ENCODE measurements at places on chromosomes 6 and 20.
A peak's percentile ranks its signal among the peaks of the same experiment; 100 is the strongest.

DNA sequence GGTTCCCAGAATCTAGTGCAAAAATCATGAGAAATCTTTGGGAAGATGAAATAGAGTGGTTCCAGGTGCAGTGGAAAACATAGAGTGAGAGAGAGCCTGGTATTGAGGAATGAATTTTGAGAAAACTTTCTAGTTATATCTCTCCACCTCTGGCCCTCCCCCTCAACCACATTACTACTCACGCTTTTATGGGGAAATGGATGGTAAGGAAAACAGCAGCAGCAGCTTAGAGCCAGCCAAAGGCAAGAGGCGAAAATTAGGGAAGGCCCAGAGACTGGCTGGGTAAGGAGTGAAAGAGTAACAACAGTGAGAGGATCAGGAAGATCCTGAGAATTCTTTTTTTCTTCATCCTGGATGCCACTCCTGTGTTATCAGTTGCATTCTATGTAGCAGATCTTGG is 187.9 kb upstream of the ECI2 start:
- DNase-seq = no peak

GRCh38 chr20:33312583-33312982 is 29.6 kb downstream of the BPIFB1 start:
- DNase-seq = no peak

- DNase-seq = no peak
These were observed 98.4 kb upstream of the PRSS16 start for GRCh38 chr6:27149150-27149549.

DNA sequence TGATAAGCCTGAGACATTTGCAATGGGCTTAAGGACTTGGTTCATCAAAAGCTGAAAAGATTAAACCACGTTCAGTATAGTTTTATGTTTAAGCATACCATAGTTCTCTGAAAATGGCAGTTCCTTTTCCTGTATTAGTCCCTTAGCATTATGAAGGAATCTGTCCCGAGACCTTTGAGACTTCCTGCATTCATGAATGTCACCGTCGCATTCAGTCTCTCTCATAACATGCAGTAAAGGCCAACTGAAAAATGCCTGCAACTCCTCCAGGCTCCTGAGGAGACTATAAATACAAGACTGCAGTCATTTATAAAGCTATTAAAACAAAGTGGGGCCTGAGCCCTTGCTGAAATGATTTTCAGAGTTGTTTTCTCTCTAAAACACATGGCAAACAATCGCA is 129.1 kb downstream of the SYCP2 start:
- DNase-seq = no peak

DNA sequence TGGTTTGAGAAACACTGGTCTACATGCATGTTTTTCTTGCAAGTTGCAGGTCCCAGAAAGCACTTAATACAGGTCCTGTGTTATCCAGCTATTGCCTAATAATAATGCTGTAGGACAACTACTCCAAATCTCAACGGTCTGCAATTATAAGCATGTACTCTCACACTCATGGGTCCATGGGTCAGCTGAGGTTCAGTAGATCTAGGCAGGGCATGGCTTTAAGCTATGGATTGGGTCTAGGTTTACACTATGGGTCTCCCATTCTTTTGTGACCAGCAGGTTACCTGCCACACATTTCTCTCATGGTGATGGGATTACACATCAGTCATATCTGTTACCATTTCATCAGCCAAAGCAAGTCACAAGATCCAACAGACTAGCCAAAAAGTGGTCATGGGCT is 13.9 kb downstream of the ISM1 start:
- no peak for DNase-seq

GRCh38 chr6:151239603-151240035 is at the start of gene AKAP12:
TSS of gene AKAP12 (plus strand) at chr6:151239967. CDS start at chr6:151240563, 596 bp downstream.
- DNase-seq = no peak

GRCh38 chr6:56637640-56638039 is 5.0 kb downstream of the DST start:
- DNase-seq = no peak

- no peak for DNase-seq
These were observed 154.9 kb upstream of the CARMIL1 start for GRCh38 chr6:25124216-25124715.

- DNase-seq = no peak
These were observed 170.6 kb downstream of the IBTK start for GRCh38 chr6:82076916-82077315.

DNA sequence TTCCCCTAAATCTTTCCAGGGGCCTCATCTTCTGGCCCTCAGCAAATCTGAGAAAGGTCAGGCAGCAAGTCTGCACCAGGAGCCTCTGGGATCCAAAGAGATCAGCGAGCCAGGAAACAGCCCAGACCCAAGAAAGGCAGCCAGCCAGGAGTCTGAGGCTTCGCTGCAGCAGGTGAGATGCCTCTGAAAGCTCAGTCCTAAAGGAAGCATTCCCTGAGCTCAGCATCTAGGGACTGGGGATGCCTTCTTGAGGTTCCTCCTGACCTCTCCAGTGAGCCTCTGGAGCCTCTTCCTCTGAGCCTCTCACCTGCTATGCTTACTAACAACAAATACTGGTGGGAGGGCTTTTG is 118.8 kb upstream of the MAFB start:
- DNase-seq = no peak

- no peak for DNase-seq
These were observed 325.9 kb downstream of the PLCB1 start for GRCh38 chr20:8457978-8458377.

DNA sequence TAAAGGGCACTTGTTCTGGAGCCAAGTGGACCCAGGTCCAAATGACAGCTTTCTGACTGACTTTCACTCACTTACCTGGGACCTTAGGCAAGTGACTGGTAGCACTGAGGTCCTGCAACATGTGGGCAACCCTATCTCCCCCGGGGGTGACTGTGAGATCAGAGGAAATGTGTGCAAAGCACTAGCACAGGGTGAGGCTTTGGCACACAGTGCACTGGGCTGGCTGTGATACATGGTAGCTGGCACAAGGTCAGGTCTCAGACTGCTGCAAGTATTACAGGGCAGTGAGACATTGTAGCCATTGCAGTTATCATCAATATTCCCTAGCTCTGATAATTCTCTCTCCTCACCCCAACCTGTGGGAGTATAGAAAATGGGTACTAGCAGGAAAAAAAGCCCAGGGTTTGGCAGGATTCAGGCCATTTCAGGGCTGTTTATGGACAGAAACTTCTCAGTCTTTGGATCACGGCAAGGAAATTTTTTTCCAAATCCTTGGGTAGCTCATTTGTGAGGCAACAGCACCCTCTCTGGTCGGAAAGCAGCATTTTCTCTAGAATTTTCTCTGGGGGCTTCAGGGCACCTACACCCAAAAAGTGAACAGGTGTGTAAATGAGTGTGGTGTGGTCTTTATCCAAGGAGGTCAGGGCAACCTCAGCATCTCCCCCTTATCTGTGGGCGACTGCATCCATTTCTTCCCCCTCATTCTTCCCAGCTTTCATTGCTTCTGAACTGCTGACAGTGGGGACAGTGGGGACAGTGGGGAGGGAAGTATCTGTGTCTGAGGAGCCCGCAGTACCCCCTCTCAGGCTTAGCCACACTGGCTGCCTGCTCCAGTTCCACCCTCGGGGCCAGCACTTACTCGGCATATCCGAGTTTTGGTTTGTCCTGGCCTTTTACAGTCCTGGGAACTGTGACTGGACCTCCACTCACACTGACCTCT is 148.7 kb upstream of the PHACTR3 start:
- no peak for DNase-seq

GRCh38 chr6:13014504-13015378 is 298.2 kb downstream of the PHACTR1 start:
- no peak for DNase-seq

- no peak for DNase-seq
These were observed 110.7 kb upstream of the SMLR1 start for GRCh38 chr6:130716466-130716865.

GRCh38 chr20:42945234-42945994 is 244.3 kb downstream of the PTPRT start:
- DNase-seq = no peak

GRCh38 chr6:42782689-42783176 is 881 bp downstream of the BICRAL start:
- peak; percentile 60 for DNase-seq

DNA sequence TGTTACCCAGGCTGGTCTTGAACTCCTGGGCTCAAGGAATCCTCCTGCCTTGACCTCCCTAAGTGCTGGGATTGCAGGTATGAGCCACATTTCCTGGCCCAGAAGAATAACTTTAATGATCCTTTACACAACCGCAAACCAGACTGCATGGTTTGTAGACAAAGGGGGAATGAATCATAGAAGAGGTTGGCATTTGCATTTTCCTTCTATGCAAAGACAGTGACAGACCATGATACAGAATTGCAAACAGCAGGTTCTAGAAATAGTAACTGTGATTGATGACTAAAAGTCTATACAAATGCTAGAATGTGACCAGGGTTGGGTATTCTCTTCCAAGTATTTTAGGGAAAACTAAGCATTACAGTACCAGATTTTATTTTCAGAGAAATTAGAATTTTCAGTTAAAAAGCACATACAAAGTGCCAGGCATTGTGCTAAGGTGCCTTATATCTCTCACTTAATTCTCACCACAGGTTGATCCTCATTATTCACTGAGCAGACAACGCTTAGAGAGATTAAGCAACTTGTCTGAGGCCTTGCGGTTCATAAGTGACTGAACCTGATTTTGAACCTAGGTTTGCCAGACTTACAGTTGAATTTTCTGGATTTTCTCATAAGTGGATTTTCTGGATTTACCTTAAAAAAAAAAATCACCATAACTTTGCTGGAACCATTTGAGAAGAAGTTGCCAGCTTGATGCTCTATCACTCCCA is 146.6 kb downstream of the ZFAND3 start:
- no peak for DNase-seq

GRCh38 chr6:9484091-9484490 is 930.8 kb downstream of the TFAP2A start:
- DNase-seq = no peak

DNA sequence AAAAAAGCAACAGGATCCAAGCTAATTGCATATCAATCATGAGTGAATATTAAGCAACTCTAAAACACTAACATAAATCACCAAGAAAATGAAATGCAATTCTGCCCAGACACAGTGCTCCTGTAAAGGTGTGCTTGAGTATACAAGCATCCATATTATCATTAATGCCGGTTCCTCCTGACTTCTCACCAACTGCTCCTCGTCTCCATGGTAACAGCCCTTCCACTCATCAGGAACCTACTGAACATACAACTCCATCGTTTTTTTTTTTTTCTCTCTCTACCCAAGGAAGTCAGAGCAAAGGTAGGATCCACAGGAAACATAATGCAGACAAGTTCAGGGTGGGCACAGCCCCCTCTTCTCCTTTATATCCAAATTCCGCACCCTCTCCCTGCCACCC is 12.4 kb downstream of the GABBR1 start:
- no peak for DNase-seq

DNA sequence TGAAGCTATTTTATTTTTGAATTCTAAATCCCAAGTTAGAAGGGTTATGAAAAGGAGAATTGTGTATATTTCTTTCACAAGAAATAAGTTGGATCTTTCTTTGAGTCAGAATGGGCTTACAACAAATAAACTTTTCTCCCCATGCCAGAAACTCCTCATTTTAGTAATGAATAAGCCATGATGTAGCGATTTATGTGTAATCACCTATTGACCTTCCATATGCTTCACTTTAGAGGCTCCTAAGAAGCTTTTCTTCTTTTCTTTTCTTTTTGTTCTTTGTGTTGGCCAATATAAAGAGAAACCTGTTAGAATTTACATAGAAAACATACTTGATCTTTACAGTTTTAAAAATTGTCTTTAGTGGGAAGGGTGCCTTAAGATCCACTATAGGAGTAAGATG is 370.2 kb downstream of the UTRN start:
- DNase-seq = no peak

DNA sequence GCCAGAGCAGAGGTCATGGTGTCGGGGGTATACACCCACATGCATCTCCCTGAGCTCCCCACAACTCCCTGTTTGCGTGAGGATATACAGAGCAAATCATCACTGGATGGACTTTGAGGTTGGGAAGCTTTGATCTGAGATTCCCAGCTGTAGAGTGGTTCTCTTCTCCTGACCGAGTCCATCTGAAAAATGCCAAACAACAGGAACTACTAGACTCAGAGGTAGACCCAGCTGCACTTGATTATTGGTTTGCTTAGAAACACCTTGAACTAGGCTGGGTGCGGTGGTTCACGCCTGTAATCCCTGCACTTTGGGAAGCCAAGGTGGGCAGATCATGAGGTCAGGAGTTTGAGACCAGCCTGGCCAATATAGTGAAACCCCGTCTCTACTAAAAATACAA is 125.0 kb downstream of the UNC5CL start:
- DNase-seq = no peak

DNA sequence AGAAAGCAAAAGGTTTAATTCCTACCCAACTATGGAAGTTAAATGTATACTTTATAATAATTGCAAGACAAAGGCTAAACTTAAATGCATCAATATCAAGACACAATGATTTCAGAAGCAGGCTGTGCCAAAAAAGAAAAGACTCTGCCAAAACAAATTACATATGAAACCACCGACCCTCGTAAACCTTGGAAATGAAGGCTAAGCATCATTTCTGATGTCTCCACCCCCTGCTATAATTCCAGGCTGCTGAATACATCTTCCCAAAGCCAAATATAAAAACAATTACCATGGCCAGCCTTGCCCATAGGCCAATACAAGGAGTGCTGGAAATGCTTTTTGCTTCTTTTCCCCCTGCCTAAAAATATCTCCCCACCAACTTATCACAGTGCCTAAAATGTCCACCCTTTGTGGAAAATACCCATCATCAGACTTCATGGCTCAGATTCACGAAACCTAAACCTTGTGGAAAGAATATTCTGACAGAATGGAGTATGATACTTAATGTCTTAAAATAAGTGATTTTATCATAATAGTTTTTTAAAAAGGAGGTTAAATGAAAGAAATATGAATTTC is 37.4 kb downstream of the RCAN2 start:
- no peak for DNase-seq

All from stimulated activated CD4-positive, alpha-beta T cell treated with anti-CD3 and anti-CD28 coated beads, Interleukin-2, amount 100 ng/mL, for 48 hours (primary cell).